ENCODE measurements at places on chromosomes 11 and 22.

- no peak for DNase-seq
Measured at GRCh38 chr11:104836691-104837090, 61.6 kb downstream of the CASP12 start.

- DNase-seq, result no peak
Measured at GRCh38 chr22:46483353-46483752, 54.1 kb downstream of the CELSR1 start.

GRCh38 chr22:22939588-22940368 is 52.2 kb downstream of the IGLL5 start:
- DNase-seq, result no peak

DNA sequence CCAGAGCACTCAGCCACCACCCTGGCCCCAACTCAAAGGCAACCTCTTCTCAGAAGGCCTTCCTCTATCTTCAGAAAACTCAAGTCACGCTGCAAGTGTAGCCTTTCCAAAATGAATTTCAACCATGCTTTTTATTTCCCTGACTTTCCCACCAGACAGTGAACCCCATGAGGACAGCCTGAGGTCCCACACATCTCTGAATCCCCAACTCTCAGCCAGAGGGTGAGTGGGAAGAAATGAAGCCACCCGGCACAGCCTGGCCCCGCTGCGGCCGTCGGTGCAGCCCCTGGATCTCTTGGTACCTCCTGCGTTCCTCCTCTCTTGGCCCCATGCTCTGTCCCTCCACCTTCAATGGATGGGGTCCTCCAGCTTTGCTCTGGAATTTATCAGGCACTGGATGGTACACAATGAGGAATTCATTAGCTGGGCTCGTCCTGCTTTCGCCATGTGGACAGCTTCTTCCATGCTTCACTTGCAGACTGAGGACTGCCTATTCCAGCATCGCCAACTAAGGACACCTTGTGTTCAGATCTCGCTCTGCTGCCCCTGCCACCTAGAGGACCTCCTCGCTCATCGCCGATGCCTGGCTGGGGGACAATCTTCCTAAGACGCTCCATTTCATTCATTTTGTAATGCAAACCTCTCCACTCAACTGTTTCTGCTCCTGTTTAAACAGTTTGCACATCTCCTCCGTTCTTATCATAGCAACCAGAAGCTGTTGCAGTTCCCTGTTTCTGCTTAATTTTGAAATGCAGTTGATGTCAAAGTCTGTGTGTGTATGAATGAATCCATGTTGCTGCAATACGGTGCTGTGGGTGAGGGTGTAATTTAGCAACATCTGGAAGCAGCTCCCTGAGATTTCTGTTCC is 672.1 kb downstream of the TBC1D22A start:
- no peak for DNase-seq

- no peak for DNase-seq
Measured at GRCh38 chr11:66593650-66594049, 665 bp downstream of the CCS start.

DNA sequence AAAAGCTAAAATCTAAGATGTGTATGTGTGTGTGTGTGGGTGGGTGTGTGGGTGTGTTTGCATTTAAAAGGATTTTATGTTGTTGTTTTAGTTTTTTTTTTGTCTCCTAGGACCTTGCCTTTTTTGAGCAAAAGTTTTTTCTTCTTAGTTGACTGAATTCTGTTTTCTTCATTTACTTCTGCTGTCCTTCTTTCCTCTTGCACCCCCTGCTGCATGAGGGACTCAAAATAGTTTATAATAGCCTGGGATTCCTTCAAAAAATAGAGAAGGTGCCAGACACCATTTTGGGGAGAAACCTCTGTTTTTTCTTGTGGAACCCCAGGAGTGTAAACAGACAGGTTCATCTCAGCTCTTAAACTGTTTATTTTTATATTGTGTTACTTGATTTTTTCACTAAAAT is 817.7 kb downstream of the TBC1D22A start:
- no peak for DNase-seq

DNA sequence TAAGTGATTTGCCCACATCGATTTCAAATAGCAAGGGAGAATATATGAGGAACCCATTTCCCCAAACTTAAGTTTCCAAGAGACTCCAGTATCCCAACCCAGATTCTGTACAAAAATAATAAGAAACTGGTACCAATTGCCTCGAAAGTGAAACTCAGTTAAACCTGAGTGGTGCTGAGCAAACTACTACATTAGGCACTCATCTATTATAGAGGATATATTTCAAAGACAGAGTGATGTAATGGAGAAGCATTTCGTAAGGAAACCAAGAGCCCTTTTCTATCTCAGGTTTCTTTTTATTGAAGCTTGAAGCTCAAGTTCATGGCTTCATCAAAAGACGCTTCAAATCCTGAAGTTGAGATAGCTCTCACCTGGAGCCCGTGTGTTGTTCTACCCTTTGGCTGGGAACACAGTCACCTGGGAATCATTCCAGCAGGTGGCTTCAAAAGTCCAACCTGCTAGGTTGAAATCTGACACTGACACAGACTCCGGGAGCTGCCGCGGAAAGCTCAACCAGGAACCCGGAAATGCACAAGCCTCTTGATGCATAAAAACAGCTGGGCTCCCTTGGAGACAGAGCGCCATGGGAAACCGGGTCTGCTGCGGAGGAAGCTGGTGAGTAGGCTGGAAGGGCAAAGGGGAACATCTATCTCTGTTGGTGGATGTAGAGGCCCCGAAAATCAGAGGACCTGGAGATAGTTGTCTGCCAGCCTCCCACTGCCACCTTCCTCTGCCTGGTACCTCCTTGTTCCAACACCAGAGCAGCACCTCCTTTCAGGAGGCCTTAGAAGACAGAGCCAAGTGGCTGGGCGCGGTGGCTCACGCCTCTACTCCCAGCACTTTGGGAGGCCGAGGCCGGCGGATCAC is at the start of gene C11orf52:
C11orf52 (plus strand) TSS at position 524 of the 867 bp plus-strand sequence; CDS start at position 584, 60 bp downstream.
- no peak for DNase-seq

DNA sequence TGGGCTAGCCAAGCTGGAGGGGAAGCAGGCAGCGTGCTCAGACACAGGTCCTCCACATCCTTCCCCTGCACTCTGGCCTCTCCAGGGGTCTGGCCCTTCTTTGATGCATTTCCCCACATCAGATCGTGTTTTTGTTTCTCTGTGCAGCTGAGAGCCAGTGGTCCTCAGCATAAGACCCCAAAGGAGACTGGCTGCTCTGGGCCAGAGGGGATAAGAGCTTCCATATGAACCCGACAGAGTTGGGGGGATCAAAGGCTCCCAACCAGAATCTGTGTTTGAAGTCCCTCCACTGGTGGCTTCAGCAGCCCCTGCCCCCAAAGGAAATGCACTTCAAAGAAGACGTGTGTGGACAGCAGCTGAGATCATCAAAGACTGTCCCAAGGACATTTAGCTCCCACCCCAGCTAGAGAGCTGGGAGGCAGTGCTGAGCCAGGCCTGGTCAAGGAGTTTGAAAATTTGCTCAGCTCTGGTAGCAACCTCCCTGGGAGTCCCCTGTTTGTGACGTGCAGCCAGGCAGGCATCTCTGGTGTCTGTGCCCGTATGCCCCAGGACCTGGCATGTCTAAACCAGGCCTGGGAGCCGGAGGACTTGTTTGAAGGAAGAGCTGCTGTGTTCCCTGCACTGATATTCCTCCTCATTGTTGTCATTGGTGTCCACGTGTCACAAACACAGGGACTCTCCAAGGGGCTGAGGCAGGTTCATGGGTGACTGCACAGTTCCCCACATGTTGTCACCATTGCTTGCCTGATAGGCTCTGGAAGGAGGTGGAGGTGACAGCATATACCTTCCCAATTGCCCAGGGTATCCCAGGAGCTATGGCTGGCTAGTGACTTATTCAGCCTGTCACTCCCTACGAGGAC is 99.0 kb downstream of the AMOTL1 start:
- no peak for DNase-seq

GRCh38 chr11:129814244-129815014 is 1.2 kb upstream of the TMEM45B start:
- peak; percentile 80 for DNase-seq

GRCh38 chr11:22787551-22788162 is 41.9 kb downstream of the SVIP start:
- DNase-seq, result peak; percentile 6

- DNase-seq, result no peak
Measured at GRCh38 chr22:24129263-24129651, 52.0 kb upstream of the SUSD2 start.

DNA sequence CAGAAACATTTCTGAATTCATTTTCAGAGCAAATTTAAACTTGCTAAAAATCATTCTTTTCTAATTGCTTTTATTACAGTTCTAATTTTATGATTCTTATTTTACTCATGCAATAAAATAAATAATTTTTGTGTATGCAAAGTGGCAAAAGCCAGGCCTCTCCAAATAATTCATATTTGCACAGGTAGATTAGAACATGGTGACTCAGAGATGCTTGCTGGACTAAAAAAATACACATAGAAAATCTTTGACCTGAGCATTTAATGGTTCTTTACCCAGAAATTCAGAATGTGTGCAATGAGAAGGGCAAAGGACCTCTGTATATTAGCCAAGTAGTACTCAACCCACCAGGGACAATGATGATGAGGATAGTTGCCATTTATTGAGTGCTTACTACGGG is 15.3 kb downstream of the MAP6 start:
- DNase-seq, result no peak

GRCh38 chr11:107783121-107783520 is 71.3 kb upstream of the SLN start:
- DNase-seq, result no peak

DNA sequence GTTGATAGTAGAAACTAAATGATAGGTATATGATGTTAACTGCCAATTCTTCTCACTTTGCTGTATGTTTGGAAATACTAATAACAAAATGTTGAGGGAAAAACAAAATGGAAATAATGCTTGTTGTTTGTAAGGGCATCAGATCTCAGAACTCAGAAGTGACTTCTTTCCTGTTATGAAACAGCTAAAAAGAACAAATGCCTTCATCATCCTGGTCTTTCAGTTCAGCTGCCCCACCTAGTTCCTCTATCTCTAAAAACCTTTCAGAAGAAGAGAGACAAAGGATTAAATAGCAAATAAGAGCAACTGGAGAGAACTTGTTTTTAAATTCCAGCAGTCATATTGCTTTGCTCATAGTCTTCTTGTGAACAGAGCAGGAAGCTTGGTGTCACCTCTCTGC is 345.3 kb upstream of the NCAM1 start:
- no peak for DNase-seq

GRCh38 chr22:44701824-44702478 is at the start of gene PRR5:
PRR5 (plus strand) TSS chr22:44702204; CDS start chr22:44702475, 271 bp downstream.
- peak; percentile 81 for DNase-seq

DNA sequence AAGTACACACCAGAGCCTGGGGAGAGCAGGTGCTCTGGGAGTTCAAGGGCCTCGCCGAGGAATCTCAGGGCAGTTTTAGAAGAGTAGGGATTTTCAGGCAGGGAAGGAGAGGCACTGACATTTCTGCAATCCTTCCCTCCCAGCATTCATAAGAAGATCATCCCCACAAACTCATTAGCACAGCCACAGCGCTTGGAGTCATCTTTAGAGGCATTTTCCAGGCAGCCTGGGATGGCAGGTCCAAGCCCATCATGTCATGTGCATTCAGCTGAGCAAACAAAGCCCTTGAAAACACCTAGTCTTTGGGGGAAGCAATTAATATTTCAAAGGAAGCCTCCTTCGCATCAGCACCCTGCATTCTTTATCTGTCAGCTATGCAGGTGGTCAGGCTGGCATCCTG is 43.8 kb downstream of the MAP6 start:
- no peak for DNase-seq

DNA sequence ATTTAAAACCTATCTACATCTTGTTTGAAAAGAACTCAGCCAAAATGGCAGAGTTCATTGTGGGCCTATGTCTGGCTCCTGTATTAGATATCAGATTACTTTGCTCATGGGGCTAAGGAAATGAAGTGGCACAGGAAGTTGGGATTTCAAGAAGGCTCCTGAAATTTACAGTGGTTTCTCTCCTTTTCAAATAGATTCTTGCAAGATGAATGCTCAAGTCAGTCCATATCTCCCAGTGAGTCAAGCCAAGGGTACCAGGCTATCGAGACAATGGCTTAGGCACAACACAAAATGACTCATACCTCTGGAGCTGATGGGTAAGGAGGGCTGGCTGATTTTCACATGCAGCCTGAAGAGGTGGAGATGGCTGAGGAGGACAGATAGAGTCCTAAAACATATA is 24.1 kb upstream of the APOA1 start:
- no peak for DNase-seq

- DNase-seq, result no peak
Measured at GRCh38 chr22:36846271-36846670, 14.5 kb upstream of the NCF4 start.

DNA sequence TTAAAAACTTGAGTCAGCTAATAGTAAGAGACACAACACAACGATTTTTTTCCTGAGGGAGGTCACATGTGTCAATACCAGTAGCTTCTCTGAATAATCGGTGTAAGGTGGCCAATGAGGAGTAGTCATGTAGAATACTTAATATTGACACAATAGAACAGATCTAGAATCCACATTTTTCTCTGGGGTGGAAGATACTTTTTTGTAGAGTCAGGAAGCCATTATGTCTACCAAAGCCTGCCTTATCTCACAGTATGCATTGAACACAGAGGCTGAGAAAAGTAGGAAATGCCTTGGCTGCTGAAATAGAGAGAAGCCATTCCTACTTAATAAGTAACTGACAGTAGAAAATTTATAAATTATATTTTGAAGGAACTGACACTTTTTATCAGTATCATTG is 725.0 kb downstream of the METTL15 start:
- DNase-seq, result no peak

DNA sequence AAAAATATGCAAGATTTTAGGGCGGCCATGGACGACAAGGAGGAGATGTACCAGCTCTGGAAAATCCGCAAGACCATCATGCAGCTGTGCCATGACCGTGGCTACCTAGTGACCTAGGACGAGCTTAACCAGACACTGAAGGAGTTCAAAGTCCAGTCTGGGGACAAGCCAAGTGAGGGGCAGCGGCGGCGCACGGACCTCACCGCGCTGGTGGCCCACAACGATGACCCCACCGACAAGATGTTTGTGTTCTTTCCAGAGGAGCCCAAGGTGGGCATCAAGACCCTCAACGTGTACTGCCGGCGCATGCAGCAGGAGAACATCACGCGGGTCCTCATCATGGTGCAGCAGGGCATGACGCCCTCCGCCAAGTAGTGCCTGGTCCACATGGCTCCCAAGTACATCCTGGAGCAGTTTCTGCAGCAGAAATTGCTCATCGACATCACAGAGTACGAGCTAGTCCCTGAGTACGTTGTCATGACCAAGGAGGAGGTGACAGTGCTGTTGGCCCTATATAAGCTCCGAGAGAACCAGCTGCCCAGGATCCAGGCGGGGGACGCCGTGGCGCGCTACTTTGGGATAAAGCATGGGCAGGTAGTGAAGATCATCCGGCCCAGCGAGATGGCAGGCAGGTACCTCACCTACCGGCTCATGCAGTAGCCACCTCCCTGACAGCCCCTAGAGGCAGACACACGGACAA is 43.5 kb upstream of the ZC3H12C start:
- DNase-seq, result no peak

DNA sequence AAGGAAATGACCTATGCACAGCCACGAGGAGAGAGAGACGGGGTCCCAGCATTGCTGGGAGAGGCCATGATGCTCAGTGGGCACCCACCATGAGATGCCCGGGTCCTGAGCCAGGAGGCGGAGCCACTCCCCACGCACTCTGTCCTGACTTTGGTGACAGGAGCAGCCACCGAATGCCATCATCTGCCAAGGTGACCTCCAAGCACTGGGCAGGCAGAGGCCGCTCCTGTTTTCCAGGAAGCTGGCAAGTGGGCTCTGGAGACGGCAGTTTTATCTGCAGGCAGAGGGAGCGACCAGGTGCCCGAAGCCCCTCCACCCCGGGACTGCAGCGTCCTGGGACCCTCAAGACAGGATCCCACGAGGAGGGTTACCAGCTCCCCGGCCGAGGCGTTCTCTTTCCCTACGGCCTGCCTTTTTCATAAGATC is 453.9 kb downstream of the BRD1 start:
- DNase-seq, result no peak

GRCh38 chr11:89660234-89660633 is 49.9 kb upstream of the TRIM77 start:
- DNase-seq, result no peak

Data from activated naive CD4-positive, alpha-beta T cell treated with Interleukin-2 at 50 U/mL for 16 hours (primary cell).